ENCODE measurements at places on chromosomes 2 and 18. TPM values are rescaled to one million over a fixed set of nuclear protein-coding genes. Genes with fewer than 3 reads are reported as not detected.

OTOS gene
- total RNA-seq, result 0.34 TPM

GRCh38 chr2:229740279-229740678 is 25.9 kb upstream of the DNER start:
- DNase-seq, result no peak

OR6B2 gene
- total RNA-seq, result not detected

C1QL2 gene
- total RNA-seq, result not detected

GRCh38 chr18:50312296-50313030 is 25.0 kb upstream of the CXXC1 start:
- no peak for DNase-seq

- peak; percentile 57 for DNase-seq
Observed at GRCh38 chr2:26043862-26044696, 10.2 kb downstream of the RAB10 start.

DNA sequence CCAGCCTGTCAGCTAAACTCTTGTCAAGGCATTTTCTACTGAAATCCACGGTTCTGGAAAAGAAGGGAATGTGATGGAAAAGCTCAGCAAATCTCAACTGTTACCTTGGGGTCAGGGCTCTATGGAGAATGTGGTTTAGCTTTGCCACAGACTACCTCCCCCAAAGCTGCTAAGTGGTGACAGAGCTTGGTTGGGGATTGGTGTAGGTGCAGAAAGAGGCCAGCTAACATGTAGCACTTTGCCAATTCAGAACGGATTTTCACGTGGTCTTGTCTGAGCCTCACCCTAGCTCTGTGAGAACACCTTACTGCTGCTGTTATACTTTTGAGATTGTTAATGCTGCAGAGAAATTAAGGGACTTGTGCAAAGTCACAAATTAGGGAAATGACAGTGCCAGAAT is 331.1 kb downstream of the RND3 start:
- peak; percentile 49 for DNase-seq

All from Daoy (cell line).